Adipocyte (in vitro differentiated cells): ENCODE measurements at places on chromosomes 16 and 17.
A peak's percentile ranks its signal among the peaks of the same experiment; 100 is the strongest.

DNA sequence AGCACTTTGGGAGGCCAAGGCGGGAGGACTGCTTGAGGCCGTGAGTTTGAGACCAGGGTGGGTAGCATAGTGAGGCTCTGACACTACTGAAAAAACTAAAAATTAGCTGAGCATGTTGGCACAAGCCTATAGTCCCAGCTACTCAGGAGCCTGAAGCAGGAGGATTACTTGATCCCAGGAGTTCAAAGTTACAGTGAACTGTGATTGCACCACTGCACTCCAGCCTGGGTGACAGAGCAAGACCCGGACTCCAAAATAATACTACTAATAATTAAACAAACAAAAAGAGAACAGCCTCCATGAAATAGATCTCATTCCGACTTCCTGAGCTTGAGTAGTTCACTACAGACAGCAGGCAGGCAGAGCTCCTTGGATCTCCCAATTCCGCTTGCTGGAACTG lies 2.7 kb upstream of the RBBP6 start:
- no peak for DNase-seq

- peak; percentile 88 for DNase-seq
These were observed 19.6 kb downstream of the AKAP10 start for GRCh38 chr17:19958023-19958422.

GRCh38 chr16:4322121-4323052 lies 6.5 kb downstream of the GLIS2 start:
- no peak for DNase-seq

DNA sequence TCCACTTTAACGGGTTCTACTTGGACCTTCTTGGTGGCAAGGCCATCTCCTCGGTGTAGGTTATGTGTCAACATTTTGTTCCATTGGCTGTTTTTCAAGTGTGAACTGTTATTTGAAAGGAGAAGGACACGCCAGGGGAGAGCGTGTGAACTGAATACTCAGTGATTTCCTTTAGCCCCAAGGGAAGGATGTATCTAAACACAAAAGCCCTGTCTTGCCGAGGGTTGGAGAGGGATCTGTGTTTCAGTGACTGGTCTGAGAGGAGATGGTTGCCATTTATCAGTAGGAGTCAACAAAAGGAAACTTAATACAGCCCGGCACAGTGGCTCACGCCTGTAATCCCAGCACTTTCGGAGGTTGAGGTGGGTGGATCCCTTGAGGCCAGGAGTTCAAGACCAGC lies 50.0 kb downstream of the USP10 start:
- no peak for DNase-seq

GRCh38 chr17:69333561-69333960 lies 6.6 kb upstream of the ABCA5 start:
- DNase-seq = no peak

DNA sequence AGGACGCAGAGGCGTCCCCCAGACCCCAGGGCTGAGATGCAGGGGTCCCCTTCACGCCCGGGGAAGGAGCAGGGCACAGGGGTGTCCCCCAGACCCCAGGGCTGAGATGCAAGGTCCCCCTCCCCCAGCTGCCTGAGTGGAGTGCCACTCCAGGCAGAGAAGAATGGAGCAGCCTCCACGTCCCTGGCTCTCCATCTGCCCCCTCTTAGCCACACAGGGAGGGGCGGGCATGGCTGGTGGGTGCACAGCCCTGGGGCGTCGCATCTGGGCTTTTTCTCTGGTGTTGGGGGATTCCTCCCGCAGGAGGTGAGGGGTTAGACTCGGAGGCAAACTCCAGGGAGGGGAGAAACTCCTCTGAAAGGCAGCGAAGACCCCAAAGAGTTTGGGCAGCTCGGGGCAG lies 17.5 kb downstream of the CIBAR2 start:
- no peak for DNase-seq

GRCh38 chr16:85986931-85987749 lies 88.2 kb downstream of the IRF8 start:
- no peak for DNase-seq

DNA sequence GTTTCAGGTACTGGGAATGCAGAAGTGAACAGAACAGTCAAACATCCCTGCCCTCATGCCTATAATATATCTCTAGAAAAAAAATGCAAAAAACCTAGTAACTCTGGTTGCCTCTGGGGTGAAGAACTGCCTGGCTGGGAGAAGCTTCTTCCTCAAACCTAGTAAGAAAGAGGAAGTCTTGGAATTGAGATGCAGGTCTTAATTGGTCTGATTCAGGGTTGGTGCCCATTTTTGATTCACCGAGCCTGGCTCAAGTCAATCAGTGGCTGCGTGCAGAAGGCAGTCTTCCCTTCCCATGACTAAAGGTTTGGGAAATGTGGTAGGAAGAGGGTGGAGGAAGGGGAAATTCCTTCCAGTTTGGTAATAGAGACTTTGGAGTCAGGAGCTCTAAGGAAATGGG lies 22.4 kb downstream of the CDRT15 start:
- DNase-seq = peak; percentile 5

DNA sequence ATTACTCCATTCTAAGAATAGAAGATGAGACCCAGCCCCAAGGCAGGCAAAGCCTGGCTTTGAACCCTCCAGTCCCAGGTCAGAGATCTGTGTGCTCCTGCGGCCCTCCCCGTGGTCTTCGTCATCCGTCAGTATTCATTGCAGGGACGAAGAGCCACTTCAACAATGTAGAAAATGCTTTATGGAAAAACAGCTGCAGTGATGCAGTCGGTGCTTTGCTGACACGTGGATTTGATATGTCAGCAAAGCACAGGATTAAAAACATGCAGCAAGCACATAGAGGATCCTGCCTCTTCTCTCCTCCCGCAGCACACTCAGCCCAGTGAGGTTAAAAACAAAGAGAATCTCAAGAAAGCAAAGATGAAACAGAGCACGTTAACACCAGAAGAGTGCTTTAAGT lies 117.1 kb upstream of the AXIN2 start:
- peak; percentile 59 for DNase-seq

DNA sequence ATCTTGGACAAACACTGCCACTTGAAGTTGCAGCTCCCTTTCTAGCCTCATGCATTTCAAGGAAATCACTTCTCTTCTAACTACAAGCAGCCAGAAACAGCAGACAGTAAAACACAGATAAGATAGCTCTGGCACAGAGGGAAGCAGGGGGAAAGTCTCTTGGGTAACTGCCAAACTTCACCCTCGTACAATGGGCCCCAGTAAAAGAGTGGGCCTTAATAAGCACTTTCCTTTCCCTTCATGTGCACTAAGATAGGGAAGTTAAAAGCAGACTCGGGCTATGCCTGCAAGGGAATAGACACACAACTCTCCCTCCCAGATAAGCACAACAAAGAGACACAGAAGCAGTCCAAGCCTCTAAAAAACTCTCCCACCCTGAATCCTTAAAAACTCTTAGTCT lies 4.2 kb upstream of the KRTAP4-5 start:
- DNase-seq = no peak

- DNase-seq = no peak
These were observed 82.2 kb downstream of the MYO1D start for GRCh38 chr17:32794533-32795246.

DNA sequence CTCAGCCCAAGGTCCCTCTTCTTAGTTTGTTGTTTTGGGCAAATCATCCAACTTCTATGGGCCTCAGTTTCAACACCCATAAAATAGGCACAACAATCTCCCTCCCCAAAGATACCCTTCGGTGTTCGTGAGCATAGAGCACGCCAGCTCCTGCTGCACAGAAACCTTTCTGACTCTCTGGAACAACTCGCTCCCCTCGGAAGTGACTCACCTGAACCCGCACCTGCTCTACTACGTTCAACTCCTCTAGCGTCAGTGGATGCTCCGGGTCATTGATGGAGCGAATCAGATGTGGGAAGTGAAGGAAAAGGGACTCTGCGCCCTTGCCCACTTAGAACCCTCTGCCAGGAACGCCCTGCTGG lies 445 bp downstream of the CIAO2B start:
- DNase-seq = no peak

DNA sequence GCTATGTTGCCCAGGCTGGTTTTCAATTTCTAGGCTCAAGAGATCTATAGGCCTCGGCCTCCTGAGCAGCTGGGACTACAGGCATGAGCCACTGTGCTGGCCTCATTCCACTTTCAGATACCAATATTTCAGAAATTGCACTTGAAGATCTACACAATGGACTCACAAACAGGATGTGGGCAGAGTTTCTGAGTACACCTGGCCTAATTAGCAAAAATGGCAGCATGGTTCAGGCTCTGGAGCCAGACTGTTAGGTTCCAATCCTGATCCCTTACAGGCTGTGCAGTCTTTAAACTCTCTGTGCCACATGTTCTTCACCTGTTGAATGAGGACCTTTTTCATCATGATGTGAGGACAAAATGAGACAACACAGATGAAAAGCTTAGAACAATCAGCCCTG lies 32.2 kb downstream of the RNF157 start:
- DNase-seq = no peak

- no peak for DNase-seq
These were observed 11.8 kb upstream of the RAB11FIP4 start for GRCh38 chr17:31379597-31380205.

DNA sequence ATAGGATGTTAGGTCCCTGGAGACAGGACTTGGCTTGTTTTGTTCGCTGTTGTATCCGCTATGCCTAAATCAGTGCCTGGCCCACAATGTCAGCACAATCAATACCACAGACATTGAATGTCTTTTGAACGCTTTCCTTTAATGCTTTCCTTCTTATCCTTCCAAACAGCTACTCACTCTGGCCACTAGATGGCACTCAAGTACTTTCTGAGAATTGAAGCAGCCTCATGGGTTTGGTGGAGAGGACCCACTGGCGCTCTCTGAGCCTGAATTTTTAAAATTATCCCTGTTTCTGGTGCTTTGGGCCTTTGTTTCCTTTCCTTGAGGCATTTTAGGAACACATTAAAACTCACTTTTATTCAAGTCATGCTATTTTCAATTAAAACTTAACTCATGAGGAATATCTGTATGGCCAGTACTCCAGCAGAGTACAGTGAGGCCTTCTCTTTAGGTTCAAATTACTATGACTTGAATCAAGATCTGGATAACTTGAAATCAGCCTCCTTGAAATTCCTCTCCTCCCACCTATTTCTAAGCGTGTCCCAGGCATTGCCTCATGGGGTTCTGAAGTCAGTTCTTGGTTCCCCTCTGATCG lies 3.2 kb upstream of the NLRP1 start:
- DNase-seq = peak; percentile 89

GRCh38 chr17:20924306-20924705 lies 118.5 kb downstream of the USP22 start:
- no peak for DNase-seq

GRCh38 chr17:16383216-16383615 lies 2.3 kb downstream of the UBB start:
- no peak for DNase-seq

DNA sequence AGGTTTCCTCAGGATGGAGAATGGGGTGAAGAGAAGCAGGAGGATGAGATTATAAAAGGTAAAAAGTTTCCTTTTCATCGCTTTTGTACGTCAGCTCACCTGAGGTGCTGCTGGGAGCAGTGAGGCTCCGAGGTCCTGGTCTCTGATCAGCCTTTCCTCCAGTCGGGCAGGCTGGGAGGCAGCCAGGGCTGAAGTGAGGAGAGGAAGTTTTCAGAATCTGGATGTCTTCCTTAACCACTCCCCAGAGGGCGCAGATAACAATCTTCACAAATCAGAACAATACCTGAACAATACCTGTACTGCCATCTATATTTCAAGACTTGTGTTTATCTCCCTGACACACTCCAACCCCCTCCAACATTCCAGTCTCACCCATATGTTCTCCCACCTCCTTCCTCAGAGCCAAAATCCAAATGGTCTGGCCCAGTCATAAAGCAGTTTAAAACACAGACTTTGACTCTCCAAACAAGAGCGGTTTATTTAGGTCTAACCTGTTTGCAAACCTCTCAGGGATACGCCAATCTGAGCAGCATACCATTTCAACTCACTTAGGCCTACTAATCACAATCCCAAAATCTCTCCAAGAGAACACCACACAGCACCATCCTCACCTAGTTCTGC lies 6.8 kb downstream of the ZNF18 start:
- no peak for DNase-seq

DNA sequence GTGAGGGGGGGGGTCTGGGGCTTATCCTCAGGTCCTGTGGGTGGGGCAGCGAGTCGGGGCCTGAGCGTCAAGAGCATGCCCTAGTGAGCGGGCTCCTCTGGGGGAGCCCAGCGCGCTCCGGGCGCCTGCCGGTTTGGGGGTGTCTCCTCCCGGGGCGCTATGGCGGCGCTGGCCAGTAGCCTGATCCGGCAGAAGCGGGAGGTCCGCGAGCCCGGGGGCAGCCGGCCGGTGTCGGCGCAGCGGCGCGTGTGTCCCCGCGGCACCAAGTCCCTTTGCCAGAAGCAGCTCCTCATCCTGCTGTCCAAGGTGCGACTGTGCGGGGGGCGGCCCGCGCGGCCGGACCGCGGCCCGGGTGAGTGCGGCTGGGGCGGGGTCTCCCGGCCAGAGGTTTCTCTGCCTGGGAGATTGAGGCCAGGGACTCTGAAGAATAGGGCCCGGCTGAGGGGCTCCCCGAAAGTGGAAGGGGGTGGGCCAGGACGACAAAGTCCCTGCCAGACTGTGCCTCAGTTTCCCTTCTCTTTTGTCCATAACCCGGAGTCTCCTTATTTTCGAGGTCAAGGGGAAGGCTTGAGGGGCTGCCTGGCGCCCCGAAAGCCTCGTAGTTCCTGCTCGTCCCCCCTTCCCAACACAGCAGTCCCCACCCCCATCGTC lies at the start of gene FGF11:
FGF11 (plus strand) TSS at position 51 of the 651 bp plus-strand sequence; CDS start at position 160, 109 bp downstream.
- peak; percentile 33 for DNase-seq

DNA sequence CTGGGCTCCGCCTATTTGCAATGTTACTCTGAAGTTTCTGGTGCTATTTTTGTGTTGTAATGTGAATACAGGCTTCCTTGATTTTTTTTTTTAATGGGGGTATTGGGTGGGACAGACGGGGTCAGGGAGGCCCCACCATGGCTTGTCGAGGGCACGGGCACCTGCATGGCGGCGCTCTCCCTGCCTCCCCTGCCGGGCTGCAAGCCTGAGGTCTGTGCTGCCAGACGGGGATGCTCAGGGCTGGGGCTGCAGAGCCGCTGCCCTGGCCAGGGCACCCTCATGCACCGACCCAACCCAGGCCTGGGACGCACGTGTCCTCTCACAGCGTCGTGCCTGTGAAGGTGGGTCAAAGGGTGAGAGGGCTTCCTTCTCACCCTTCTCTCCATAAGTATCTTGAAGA lies 13.0 kb upstream of the ZFPM1 start:
- DNase-seq = no peak

DNA sequence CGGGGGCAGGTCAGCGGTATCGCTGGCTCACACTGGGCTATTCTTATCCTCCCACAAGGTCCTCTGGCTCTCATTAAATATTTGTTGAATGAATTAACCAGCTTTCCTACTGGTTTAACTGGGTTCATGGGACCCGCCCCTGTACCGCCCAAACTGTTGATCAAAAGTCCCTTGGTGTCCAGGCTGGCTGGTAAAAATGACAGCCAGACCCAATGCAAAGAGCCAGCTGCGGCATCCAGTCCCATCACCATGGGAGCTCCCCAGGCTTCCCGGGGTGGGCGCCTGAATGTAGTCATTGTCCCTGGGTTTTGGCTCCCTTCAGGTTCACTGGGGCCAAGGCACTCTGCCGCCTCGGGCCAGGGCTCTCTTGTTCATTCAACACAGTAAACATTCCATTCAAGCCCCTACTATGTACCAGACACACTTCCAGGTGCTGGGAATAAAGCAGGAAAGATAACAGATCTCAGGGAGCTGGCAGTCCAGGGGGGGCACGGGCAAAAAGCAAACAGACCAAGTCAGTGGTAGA lies 11.7 kb upstream of the ATP2C2 start:
- no peak for DNase-seq

- DNase-seq = peak; percentile 48
These were observed 253.4 kb downstream of the SNX29 start for GRCh38 chr16:12229759-12230594.

- DNase-seq = no peak
These were observed 157.2 kb downstream of the RAB11FIP4 start for GRCh38 chr17:31548709-31549108.

GRCh38 chr17:19753051-19753509 lies 5.0 kb upstream of the ALDH3A1 start:
- peak; percentile 93 for DNase-seq
